ENCODE measurements at places on chromosomes 4 and X.

DNA sequence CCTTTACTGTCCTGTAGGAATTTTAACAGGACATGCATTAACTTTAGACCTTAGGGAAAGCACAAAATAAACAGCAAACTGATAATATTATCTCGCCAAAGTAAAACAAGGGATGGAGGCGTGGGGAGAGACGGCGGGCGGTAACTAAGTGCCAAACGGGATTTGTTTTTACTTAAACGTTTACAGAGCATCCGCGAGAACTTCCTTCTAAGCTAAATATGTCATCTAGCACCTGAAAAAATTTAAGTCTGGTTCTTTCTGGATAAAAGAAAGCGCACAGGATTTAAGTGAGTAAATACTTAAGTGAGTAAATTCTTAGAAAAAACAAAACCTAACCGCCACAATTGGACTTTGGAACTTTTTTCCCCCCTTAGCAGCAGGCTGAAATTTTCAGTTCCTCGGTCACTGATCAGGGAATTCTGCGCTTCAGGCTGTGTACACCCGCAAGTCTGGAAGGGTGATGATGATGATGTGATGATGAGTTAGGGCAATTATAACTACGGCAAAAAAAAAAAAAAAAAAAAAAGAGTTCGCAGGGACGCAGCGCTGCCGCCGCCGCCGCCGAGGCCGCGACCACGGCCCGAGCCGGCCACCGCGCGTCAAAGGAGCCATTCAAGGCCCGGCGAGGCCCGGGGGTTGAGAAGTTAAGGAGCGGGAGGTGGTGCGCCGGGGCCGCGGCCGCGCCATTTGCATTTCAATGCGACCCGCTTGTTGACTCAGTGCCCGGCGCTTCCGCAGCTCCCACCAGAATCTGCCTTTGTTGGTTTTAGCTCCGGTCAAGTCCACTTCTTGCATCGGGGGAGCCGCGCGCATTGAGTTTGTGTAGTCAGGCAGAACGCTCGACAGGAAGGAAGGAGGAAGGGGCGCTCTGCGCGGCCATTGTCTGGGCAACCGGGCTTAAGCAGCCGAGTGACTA lies 108.8 kb downstream of the SPRY1 start:
- DNase-seq = no peak

DNA sequence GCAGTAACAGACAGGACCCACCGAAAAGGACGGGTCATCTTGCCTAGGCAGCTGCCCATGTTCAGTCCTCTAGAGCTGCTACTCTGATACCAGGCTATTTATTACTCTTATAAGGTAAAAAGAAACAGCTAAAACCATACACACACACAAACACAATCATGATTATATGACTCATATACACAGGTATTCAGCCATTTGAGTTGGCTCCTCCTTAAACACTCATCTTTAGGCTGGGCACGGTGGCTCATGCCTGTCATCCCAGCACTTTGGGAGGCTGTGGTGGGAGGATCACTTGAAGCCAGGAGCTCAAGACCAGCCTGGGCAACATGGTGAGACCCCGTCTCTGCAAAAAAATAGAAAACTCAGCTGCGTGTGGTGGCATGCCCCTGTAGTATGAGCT lies 76.6 kb downstream of the F11 start:
- DNase-seq = no peak

- DNase-seq = no peak
Measured at GRCh38 chr4:120841580-120841979, 80.9 kb downstream of the PRDM5 start.

DNA sequence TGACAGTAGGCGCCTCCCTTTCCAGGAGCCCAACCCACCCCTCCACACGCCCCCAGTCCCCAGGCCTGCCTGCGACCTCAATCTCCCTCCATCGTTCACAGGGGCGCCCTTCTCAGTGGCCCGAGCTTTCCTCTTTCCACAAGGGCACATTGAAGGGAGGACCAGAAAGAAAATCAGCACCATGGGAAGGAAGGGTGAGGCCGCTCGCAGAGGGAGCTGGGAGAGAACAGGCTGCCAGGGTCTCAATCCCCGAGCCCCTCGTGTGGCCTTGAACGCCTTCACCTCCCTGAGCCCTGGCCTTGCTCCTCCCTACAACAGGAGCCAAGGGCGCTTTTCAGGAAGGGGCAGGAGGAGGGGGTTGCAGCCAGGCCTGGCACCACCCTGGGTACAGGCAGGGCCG lies 66.5 kb downstream of the WFS1 start:
- DNase-seq = no peak

- no peak for DNase-seq
Measured at GRCh38 chr4:122895336-122895995, 26.9 kb downstream of the NUDT6 start.

- no peak for DNase-seq
Measured at GRCh38 chr4:140157341-140157740, 3.4 kb upstream of the MAML3 start.

DNA sequence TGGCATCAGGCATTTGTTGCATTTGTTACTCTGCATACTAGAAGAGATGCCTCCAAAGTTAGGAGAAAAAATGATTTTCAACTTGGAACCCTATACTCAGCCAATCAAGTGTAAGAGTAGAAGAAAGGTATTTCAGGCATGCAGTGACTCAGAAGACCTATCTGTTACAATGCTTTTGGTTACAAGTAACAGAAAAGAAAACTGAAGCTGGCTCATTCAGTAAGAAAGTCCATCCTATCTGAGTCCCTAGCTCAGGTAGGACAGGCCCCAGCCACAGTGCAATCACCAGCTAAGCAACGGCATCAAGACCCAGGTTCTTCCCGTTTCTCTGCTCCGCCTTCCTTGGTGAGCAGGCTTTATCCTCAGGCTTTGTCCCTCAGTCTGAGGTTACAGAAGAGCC lies 23.3 kb downstream of the MECP2 start:
- DNase-seq = no peak
